ENCODE measurements at places on chromosomes 2 and 18.

GRCh38 chr2:231926761-231927565, 767 bp upstream of the NPPC start:
- peak; percentile 62 for DNase-seq

GRCh38 chr2:215615803-215616174, 179.9 kb upstream of the FN1 start:
- DNase-seq, result no peak

DNA sequence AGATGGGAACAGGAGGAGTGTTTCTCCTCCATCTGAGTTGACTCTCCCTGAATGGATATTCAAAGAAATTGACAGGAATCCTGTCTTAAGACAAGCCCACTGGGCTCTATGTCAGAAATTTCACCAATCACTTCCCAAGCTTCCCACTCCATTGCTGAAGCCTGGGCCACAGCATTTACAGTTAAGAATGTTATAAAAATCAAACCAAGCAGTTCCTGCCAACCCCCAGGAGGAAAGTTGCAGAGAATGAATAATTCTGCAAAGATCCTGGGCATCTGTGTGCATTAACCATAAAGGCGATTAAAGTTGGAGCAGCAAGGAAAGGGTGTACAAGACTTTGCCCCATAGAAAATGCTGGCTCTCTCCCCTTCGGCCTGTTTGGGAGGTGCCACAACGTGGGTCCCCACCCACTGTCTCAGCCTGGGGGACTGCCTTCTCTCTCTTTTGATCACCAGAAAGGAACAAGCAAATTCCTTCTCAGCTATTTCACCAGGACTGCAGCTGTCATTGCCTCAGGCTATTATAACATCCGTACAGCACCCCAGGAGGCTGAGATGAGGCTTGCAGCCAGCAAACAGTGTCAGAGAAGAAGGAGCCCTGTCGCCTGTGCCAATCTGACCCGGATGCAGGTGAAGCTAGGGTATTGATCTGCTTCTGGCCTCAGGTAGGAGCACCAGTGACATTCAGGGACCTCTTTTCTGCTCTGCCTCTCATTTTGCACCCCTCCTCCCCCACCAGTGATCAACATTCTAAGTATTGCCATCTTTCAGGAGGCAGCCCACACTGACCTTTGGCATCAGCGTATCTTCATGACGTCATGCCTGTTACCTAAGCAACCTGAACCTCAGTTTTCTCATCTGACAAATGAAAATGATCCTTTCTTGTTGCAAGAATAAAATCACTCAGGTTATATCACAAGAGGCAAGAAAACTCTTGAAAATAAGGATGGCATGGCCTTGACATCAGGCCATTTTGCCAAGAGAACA, 219.0 kb downstream of the SH3BP4 start:
- DNase-seq, result no peak

DNA sequence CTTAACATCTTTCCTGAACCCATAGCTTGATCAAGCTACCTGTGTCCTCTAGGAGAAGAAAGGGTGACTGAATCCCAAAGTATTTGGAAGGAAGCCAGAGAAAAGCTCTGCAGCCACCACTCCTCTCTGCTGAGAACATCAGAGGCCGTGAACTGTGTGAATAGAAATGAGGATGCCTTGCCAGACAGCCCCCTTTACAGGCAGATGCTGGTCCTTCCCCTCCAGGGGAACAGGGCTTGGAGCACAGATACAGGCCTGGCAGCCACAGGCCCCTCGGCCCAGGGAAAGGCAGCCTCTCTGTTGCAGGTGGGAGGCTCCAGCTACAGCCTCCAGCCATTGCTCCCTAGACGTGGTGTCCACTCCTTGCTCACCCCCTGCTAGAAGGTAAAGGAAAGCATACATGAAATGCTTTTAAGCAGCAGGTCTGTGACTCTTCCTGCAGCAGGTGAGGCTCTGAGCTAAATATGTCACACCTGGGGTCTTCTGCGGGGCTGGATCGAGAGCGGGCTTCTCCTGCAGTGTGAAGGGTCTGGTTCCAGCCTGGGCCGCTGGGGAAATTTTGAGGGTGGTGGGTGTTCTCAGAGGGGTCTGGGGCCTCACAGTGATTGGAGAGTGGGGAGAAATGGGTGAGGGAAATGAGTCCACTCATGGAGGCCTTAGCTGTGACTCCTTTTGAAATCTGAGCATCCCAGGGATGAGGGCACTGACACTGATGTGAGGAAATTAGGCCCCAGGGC, 234.0 kb downstream of the KLHL29 start:
- peak; percentile 60 for DNase-seq

DNA sequence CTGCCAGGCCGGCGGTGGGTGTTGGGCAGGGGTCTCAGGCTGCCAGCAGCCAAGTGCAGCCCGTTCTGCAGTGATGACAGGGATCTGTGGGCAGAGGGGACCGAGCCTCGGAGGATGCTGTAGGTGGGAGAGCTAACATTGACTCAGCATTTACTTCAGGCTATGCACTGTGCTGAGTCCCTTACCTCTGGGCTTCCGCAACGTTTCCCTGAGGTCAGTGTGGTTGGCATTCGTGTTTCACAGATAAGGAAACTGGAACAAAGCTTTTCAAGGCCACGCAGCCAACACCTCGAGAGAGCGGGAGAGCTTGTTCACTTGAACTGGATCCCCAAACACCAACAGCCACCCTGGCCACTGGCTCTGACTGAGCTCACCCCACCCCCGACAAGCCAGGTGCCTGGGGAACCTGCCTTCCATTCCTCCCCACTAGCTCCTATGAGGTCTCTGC, 839 bp upstream of the GPR148 start:
- no peak for DNase-seq

DNA sequence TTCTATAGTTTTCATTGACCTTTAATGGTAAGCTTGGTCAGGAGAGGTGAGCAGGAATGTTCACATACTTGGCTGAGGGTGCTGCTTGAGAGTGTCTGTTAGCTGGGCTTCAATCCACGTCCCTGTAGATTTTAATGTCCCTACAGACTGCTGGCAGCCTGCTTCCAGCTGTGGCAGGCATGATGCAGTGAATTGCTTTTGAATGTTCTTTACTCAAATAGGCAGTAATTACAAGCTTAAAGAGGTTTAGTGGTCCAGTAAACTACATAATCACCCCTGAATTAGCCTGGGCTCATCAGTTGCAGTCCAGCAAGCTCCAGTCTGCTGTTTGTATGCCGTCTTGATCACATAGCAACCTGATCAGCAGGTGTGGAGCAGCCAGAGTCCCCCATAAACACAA, 102.1 kb downstream of the MEIS1 start:
- DNase-seq, result no peak

- DNase-seq, result no peak
Observed at GRCh38 chr2:177501186-177501585, 108.6 kb downstream of the AGPS start.

All from sigmoid colon (tissue), 7 donors.